ENCODE measurements at places on chromosomes 7 and 10.

DNA sequence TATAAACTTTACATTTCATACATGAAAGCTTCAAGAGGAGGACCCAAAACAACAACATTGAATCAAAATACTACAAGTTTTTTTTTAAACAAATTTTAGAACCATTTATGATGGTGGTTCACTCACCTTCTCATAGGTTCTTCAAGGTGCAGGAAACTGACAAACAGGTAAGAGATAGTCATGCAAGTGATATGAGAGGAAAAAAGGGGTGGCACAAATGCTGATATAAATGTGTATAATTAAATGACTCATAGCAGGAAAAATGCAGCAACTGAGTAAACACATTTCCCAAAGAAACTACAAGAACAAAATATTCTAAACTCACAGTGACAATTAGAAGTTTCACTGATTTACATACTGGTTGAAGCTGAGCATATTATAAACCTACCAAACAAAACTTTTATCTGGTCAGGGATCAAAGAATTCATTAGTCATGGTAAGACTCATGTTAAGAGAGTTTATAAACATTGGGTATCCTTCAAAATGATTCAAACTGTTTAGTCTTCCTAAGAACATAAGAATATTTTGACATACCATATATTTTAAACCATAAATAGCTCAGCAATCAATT, 14.1 kb downstream of the ZWINT start:
- no peak for DNase-seq

DNA sequence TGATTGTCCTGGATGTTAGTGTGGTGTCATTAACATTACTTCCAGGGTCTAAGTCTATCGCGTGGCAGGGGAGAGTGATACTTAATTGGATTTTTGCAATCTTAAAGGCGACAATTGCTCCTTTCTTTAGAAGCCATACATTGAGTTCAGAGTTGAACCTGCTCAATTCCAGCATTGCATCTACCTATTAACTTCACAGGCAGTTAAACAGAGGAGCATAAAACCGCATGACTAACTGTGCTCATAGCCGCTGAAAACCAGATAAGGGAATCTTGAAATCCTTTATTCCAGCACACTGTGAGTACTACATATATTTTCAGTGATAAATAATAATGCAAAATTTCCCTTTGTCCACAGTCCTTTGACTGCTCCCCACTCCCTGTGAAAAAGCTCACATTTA, 255.3 kb downstream of the STK31 start:
- DNase-seq = no peak

- DNase-seq = peak; percentile 78
These were observed 226.4 kb upstream of the KLF14 start for GRCh38 chr7:130960208-130960988.

- DNase-seq = no peak
These were observed 34.4 kb downstream of the WIPF3 start for GRCh38 chr7:29840701-29841100.

DNA sequence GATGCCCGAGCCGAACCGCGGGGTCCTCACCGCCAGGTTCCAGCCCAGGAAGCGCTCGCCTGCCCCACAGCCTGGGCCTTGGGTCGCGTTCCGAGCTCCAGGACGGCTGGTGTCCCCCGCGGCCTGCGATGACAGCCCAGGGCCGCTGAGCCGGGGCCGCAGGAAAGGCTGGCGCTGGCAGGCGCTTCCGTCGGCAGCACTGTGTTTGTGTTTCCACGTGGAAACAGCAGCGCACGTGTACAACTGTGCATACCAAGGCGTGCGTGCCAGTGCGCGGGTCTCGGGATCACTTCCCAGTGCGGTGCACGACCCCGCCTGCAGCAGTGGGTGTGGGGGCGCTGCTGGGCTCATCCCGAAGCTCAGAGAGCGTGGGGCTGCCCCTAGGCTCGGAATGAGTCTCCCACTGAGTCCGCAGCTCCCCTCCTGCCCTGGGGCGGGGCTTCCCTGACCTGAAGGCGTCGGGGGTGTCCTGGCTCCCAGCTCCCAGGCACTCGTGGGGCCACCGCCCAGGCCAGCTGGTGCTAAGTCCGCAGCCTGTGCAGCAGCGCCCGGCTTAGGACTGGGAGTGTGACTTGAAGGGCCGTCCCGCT, 17.2 kb downstream of the AP5Z1 start:
- no peak for DNase-seq

- DNase-seq = no peak
These were observed 41.9 kb downstream of the CDK1 start for GRCh38 chr10:60820093-60820754.

- DNase-seq = no peak
These were observed 20.9 kb downstream of the TBX20 start for GRCh38 chr7:35232994-35233393.

- DNase-seq = no peak
These were observed 38.0 kb upstream of the CACNA2D1 start for GRCh38 chr7:82481499-82482097.

DNA sequence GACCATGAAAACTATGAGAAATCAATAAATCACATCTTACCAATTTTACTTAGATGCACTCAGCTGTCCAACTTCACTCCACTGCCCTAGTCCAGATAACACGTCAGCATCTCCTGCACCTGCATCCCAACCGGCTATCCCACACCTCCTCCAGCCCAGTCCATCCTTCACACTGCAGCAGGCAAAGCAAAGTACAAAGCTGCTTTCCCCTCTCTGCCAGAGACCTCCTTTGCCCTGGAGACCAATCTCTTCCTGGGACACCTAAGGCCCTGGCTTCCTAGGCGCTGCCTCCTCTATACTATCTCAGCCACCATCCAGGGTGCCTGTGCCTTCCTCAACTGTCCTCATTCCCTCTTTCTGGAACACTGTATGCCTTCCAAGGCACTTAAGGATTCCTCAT, 90.3 kb upstream of the DDC start:
- no peak for DNase-seq

GRCh38 chr10:72089618-72090017, 1.3 kb upstream of the SPOCK2 start:
- no peak for DNase-seq

DNA sequence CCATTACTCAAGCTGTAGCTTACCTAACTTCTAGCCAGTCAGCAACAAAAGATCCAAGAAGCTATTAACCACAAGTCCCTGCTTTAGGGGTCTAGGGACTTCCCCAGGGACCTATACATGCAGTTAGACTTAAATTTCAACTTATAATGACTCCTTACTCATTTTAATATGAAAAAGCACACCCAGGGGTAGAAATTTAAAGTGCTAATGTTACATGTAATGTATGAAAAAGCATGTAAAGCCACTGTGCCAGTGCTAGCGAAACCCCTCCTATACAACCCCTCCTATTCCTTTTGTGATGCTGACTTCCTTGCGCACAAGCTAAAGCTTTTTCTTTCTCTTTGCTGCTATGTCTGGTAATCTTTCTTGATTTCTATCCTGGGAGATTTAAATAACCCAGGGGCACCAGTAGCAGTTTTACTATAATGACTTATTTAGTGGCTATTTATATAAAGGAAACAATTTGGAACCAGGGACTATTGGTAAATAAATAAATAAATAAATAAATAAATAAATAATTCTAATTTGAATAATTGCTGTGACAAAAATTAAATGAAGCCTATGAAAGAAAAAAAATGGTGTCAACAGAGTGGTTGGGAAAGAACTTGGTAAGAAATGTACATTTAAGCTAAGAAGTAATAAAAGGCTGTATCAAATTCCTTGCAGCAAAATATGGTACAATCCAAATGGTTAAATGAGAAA, 110.5 kb upstream of the MAGI2 start:
- no peak for DNase-seq

GRCh38 chr7:137443616-137444015, 100.1 kb upstream of the PTN start:
- no peak for DNase-seq

- DNase-seq = no peak
These were observed 36.9 kb downstream of the PTPRZ1 start for GRCh38 chr7:121909716-121910345.

- DNase-seq = no peak
These were observed 33.5 kb upstream of the SFTPD start for GRCh38 chr10:79982362-79982800.

GRCh38 chr10:121098211-121098610, 247.0 kb downstream of the WDR11 start:
- DNase-seq = no peak

DNA sequence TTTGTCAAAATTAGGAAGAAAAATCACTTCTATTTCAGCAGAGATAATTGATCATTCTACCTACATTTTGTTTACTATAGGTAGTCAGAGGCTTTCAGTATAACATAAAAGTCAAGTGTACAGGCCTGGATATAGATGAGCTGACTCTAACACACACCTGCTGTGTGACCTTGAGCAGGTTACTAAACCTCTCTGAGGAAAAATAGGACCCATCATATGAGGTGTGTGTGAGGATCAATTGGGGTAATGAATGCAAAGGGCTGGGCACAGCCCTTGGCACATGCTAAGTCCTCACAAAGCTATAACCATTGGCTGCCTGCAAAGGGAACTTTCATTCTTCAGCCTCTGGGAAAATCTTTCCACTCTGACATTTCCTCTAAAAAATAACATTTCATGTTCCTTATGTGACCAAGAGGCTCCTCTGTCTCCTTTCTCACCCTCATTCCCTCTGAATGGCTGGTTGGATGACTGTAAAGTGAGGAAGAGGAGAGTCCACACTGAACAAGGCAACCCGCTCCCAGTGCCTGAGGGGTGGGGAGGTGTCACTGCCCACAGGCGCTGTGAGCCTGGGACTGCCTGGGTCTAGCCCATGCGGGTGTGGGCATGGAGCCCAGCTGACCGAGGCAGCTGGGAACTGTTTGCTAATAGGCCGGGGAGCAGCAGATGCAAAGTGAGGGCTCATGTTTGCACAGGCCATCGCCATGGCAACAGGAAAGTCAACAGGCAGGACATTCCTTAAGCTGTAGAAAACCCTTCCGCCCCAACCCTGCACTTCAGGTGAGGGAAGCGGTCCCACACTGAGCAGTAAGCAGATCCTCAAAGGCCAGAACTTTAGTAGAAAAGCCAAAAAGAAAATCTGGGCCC, 36.8 kb downstream of the MYOF start:
- no peak for DNase-seq

- no peak for DNase-seq
These were observed 232.1 kb upstream of the SEMA3C start for GRCh38 chr7:81150951-81151361.

- no peak for DNase-seq
These were observed 255.1 kb upstream of the MKLN1 start for GRCh38 chr7:131072505-131073091.

- DNase-seq = no peak
These were observed 399.3 kb upstream of the PODXL start for GRCh38 chr7:131955679-131956078.

All from natural killer cell (primary cell).